ENCODE measurements at places on chromosomes 6 and 20.
A peak's percentile ranks its signal among the peaks of the same experiment; 100 is the strongest.

DNA sequence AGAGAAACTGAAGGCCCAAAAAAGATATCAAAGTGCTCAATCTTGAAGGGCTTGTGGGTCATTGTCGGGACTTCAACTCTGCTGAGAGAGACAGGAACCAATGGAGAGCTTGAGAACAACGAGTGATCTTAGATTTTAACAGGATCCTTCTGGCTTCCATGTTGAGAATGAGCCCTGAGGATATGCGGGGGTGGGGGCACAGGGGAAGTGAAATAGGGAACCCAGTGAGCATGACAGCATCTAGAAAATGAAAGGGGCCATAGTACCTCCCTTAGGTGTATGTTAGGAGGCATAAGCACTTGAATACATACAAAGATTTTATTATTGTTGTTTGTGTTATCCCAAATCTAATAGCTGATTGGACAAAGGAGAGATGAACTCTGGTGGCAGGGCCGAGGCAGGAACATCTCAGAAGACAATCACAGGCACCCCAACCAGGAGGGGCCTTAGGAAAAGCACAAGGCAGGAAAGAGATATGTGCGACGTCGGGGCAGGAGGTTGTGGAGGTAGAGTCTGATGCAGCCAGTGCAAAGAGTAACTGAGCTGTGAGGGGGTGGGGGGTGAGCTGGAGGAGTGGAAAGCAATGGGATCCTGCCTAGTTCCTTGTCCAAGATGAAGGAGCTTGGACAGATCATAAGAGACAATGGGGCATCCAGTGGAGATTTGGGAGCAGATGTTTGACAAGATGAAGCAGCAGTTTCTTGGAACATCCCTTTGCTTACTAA, 10.4 kb downstream of the TGM6 start:
- DNase-seq: no peak

- DNase-seq: no peak
Measured at GRCh38 chr6:35185971-35186370, 27.8 kb upstream of the SCUBE3 start.

DNA sequence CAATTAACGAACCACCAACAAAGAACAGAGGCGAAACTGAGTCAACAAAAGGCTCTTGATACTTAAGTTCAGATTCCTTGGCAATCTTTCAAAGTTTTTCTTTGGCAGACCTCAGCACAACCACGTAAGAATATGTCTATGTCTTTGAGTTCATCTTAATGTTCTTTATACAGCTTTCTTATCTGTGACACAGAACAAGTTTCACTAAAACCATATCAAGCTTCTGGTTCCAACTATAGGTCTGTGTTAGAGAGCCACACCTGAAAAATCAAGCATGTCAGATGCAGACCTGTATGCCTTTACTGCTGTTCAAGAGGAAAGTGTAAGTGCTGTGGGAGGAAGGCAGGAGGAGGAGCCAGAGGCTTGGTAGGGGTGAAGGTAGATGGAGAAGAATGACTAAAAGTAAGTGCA, 271.3 kb downstream of the KHDC1L start:
- DNase-seq: no peak

DNA sequence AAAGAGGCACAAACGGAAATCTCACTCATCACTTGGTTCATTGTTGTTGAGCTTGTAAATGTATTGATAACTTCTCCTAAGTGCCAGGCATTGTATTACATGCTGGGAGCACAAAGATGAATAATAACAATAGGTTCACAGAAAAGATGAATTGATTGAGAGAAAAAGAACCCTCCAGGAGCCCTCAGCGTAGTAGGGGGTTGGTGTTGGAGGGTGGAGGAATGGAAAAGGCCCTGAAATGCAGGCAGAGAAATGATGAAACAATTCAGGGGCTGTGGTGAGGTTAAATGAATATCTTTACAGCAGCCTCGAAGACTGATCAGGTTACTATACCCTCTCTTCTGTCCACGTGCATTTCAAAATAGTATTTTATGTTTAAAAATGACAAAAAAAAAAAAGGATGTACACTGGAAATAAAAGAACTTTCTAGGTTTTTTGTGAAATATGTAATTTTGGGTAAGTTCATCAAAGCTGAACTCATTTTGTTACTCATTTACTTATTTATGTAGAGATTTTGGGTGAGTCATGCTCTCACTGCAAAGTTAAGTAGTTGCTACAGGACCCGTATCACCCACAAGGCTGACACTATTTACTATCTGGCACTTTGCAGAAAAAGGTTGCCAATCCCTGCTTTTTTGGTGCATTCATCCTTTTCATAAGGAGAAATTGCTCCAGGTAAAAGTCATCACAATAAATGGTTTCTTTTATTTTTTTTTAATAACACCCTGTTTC, 277.3 kb downstream of the ZNF217 start:
- no peak for DNase-seq

GRCh38 chr6:144246988-144247387, 38.1 kb upstream of the UTRN start:
- no peak for DNase-seq

DNA sequence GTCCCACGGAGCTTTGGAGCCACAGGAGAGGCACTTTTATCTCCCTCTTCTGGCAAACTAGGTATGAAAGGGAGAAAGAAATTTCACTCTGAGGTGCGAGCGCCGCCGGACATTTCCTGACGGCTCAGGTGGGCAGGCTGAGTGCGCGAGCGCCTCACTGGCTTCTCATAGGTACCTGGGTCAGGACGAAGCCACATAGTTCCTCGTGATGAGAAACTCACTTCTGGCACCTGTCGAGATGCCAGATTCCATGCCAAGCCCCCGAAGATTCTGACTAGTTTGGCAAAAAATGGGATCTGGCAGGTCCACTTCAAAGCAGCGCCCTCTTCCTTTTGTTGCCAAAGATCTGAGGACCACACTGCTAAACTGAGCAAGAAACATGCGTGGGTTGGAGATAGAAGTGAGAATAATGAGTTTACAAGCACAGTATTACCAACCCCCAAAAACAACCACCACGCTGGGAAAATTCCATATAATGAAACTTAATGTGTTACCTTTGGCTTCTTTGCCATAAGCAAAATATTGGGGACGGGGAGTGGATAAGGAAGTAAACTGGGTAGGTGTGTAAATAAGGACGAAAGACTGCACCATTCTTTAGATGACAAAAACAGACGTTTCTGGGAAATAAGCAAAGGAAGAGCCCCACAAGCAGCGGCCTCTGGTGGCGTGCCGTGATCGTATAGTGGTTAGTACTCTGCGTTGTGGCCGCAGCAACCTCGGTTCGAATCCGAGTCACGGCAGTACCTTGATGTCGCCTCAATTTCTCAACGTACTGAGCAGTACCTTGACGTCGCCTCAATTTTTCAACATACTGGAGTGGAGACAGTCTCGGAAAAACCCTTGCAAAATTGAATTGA, 89.8 kb upstream of the PRSS16 start:
- DNase-seq: peak; percentile 76

DNA sequence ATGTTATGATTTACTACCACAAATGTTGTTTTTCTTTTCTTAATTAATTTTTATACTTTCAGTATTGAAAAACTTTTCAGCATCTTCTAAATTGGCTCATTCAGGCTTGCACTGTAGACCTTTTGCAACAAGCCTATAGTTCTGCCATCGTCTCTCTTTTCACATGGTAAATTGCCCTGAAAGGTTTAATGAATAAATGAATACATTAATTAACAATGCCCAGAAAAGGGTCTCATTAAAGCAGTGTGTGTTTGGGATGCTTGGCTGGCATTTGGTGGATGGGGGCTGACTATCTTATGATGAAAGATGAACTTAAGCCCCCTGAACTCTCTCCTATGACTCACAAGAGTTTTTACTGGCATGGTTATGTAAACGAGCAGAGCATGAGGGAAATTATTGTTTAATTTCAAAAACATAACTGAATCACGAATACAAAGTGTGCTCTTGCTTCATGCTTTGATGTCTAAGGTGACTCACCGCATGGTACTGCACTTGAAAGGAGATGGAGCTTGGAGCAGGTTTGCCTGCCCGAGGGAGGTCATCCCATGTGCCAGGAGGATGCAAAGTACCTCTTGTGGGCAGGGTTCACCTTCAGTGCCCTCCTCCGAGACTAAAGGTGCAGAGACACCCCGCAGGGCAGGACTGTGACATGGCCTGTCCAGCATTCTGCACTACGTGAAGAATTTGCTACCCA, 13.8 kb upstream of the PCK1 start:
- DNase-seq: no peak

DNA sequence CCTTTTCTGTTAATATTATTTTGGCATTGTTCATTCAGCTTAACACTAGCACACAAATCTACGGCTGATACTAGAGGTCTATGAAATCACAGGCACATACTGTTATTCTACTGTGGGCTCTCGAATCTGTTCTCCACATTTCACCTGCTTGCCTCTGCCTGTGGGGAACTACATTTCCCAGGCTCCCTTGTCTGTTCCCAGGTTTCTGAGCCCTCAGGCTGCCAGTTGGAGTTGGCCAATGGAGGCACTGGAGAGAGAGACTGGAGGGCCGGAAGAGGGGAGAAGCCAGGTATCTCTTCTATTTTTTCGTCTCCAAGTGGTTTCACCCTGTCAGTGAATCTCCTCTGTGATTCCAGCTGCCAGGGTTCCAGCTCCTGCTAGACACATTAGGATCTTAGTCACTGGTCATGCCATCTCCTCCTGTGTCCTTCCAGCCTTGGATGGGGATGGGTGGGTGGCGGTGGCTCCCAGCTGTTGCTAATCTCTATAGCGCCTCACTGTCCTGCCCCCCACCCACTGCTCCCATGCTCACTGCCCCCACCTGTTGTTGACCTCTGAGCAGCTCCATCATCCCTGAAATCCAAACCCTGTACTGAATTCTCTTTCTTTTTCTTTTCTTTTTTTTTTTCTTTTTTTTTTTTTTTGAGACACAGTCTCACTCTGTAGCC, 188.2 kb downstream of the LRFN2 start:
- no peak for DNase-seq

GRCh38 chr6:3758842-3759144, 7.3 kb upstream of the PXDC1 start:
- DNase-seq: no peak

- no peak for DNase-seq
Measured at GRCh38 chr6:131023834-131024504, 39.1 kb downstream of the EPB41L2 start.

- no peak for DNase-seq
Measured at GRCh38 chr20:41865938-41866337, 247.8 kb upstream of the CHD6 start.

- no peak for DNase-seq
Measured at GRCh38 chr6:155077331-155077730, 82.2 kb downstream of the TIAM2 start.

- DNase-seq: no peak
Measured at GRCh38 chr20:11499101-11499634, 418.5 kb upstream of the BTBD3 start.

DNA sequence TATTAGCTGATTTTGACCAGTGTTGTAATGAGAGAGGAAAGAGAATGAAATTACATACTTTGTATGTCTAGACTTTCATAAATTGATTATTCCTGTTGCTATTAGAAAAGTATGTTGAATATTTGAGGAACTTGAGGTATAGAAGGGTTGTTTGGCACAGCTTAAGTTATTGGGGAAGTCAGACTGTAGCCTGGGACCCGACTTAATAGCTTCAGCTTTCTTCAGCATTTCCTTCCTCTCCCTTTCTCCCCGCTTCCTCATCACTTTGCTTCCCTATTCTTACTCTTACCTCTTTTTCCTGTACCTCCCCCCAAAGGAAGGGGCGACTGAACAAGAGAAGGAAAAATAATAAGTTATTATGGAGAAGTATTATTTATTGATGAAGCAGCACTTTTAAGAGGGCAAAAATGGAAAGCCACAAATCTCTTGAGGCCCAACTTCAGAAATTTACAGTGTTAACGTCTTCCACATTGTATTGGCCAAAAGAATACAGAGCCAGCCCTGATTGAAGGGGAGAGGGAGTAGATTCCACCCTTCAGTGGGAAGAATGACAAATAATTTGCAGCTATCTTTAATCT, 7.4 kb downstream of the SENP6 start:
- no peak for DNase-seq

- DNase-seq: no peak
Measured at GRCh38 chr6:33834401-33835392, 30.9 kb upstream of the MLN start.

GRCh38 chr6:168985705-168986104, 267.9 kb downstream of the THBS2 start:
- DNase-seq: no peak

DNA sequence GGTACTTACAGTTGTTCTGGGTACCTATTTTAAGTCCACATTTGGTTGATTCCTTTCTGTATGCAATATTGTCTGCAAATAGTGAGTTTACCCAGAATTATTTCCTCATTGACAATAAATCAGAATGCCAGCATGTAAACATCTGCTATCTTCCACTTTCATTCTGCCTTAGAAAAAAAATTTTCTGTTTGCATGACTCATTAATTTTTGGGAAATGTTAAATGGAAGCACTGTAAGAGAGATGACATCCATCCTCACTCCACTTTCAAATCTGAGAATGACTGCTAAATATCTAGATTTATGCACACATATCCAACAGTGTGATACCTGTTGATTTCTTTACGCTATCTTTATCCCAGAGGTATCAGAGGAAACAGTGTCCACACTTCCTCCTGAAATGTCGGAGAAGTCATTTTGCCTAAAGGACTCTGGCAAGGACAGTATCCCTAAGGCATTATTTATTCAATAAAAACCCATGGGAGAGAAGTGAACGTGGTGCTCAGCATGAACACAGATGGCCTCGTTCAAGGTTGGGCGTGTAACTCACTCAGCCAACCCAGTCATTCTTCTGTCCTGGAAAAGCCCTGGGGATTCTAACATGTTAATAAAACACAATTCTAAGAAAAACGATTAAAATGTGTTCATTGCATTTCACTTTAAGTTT, 780.9 kb downstream of the QKI start:
- DNase-seq: no peak

GRCh38 chr20:62366370-62367135, 559 bp downstream of the LAMA5 start:
- no peak for DNase-seq

DNA sequence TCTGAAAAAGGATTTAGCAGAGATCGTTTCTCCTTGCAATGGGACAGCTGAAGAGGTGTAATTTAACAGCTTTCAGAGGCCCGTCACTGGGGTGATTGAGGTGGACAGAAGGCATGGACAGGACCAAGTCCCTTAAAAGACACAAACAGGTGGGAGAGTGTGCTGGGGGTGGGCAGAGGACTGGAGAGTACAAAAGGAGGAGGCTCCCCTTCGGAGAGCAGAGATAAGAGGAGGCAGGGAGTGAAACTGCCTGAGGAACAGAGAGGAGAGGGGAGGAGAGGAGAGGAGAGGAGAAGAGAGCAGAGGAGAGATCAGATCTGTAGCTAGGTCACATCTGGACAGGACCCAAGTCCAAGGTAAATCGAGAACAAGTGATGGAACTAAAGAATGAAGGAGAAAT, 48.6 kb upstream of the PKHD1 start:
- no peak for DNase-seq

DNA sequence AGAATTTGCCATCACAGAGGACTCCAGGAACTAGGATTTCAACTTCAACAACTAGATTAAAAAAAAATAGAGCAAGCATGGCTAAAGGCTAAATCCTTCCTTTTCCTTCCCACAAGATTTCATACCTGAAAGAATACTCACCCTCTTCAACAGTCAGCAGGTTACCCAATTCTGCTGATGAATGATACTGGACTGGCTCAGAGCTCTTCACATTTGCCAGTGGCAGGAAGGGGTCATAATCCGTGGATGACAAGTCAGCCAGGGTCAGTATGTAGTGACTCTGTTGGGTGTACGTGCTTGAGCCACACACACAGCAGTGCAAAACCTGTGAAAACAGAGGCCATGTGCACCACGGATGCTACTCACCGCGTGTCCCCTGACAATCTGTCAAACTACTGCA, 152.9 kb downstream of the INSM1 start:
- DNase-seq: no peak

- peak; percentile 32 for DNase-seq
Measured at GRCh38 chr6:106608080-106608668, 21.1 kb downstream of the RTN4IP1 start.

- DNase-seq: no peak
Measured at GRCh38 chr20:40617594-40617993, 71.4 kb downstream of the MAFB start.

Measured in HFF-Myc (cell line).